ENCODE measurements at places on chromosomes 5 and 9. TPM values are rescaled to one million over a fixed set of nuclear protein-coding genes. Genes with fewer than 3 reads are reported as not detected.

DNA sequence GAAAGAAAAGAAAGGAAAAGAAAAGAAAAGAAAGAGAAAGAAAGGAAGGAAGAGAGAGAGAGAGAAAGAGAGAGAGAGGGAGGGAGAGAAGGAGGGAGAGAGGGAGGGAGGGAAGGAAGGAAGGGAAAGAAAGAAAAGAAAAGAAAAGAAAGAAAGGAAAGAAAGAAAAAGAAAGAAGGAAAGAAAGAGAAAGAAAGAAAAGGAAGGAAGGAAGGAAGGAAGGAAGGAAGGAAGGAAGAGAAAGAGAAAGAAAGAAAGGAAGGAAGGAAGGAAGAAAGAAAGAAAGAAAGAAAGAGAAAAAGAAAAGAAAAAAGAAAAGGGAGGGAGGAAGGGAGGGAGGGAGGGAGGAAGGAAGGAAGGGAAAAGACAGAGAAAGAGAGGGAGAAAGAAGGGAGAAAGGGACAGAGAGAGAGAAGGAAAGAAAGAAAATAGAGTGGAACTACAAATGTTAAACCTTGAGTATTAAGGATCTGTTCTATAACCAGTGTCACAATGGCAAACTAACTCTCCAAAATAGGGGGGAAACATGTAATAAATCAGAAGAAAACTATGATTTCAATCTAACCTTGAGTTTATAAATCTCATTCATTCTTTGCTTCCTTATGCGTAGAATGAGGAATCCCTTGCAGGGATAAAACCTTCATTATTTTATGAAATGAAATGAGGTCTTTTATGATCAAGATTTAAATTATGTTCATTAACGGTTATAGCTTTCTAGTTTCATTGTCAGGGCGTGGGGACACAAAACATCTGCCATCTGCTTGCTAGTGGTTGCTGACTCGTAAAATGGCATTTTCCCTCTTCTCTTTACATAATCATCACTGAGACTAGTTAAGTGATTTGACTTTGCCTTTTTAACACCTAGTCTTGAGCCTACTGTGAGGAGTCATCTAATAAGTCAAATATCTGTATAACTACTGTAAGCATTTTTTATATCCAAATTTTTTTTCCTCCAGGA lies 40.7 kb upstream of the RAD23B start:
- no peak for DNase-seq

Gene URM1
- total RNA-seq = 43.8 TPM

Gene CACNA1B
- 0.15 TPM for total RNA-seq

Gene AGXT2
- not detected for total RNA-seq

Measured in B cell (primary cell).